Caco-2 (cell line): ENCODE measurements at places on chromosomes 3 and 15.

DNA sequence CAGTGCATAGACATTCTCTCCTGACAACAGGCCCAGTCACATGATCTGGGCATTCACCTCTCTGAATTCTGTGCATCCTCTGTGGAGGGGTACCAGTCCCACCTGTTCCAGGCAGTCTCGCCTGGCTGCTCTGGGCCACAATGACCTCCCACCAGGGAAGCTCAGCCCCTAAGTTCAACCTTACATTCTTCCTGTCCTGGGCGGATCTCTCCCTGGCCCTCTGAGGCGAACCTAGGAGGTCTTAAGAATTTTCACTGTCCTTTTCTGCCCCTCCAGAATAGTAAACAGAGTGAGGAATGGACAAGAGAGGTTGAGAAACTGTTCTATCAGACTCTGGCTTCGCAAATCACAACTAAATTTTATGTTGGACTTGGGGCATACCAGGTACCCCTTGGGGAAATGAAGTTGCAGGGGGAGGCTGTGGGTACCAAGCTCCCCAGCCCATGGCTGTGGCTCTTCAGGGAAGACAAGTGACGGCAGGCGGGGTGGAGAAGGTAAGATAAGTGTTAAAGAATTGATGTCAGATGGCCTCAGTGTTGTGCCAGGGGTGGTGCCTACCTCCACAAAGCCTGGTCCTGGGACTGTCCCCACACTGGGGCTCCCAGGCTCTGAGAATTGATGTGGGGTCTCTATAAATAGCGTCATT lies 5.3 kb downstream of the SCN5A start:
- DNase-seq = no peak

DNA sequence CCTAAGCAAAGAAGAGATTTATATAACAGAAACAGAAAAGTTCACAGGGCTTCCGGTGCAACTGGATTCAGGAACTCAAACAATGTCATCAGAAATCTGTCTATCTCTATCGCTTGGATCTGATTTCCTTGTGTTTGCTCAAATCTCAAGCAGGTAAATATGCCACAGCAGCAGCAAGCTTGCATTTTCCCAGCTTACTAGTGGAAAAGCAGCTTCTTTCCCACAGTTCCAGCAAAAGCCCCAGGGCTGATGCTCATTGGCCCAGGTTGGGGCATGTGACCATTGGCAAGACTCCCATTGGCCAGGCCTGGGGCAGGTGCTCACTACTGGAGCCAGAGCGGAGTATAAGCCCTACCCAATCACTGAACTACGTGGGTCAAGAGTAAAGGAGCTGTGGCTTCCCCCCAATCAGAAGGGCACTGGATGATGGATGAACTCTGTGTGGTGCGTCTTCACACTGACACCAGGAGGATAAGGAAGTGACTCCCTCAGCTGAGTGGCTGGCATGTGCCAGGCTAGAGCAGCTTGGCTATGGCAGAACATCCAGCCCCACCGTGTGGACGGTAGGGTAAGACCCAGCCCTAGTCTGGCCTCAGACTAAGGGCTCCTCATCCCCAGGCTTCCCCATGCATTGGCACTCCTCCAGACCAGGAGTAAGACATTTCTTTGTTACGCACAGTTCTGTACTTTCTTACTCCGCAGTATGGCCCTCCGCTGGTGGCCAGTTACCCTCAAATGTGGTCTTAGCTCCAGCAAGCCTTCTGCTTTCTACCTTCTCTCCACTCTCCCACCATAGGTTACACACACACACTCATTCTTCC lies 13.1 kb upstream of the VIPR1 start:
- no peak for DNase-seq

DNA sequence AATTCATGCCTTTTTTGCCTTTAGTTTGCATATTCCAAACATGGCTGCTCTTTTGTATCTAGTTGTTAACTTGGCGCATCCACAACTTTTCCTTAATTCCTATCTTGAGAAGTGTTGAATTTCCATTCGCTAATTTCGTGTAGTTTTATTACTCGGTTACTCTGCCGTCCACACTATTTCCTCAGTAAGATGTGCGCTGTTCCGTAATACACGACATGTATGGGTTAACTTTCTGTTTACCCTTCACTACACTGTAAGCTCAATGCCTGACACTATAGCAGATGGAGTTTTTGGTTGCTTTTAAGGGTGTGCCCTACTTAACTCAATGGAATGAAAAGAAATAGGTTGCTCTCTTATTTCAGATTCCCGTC lies 724 bp downstream of the RPSA start:
- DNase-seq = no peak

GRCh38 chr3:183038221-183038620 lies 57.9 kb upstream of the DCUN1D1 start:
- no peak for DNase-seq

GRCh38 chr3:41334426-41334825 lies 135.1 kb downstream of the CTNNB1 start:
- DNase-seq = no peak

- DNase-seq = no peak
Observed at GRCh38 chr3:125192190-125193035, 20.1 kb downstream of the SLC12A8 start.

GRCh38 chr3:35640190-35641165 lies 1.2 kb downstream of the ARPP21 start:
- DNase-seq = no peak
